ENCODE measurements at places on chromosomes 1 and 21.

DNA sequence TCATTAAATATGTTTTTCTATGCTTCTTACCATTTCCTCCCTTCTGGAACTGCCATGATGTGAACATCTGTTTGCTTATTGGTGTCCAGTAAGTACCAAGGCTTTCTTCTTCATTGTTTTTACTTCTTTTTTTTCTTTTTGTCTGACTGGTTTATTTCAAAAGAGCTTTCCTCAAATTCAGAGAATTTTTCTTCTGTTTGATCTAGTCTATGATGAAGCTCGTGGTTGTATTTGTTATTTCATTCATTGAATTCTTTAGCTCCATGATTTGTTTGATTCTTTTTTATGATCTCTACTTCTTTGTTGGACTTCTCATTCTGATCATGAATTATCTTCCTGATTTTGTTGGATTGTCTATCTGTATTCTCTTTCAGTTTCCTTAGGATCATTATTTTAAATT is 49.5 kb upstream of the PKN2 start:
- no peak for DNase-seq

- no peak for DNase-seq
Observed at GRCh38 chr1:206880314-206880713, 14.9 kb downstream of the IL20 start.

DNA sequence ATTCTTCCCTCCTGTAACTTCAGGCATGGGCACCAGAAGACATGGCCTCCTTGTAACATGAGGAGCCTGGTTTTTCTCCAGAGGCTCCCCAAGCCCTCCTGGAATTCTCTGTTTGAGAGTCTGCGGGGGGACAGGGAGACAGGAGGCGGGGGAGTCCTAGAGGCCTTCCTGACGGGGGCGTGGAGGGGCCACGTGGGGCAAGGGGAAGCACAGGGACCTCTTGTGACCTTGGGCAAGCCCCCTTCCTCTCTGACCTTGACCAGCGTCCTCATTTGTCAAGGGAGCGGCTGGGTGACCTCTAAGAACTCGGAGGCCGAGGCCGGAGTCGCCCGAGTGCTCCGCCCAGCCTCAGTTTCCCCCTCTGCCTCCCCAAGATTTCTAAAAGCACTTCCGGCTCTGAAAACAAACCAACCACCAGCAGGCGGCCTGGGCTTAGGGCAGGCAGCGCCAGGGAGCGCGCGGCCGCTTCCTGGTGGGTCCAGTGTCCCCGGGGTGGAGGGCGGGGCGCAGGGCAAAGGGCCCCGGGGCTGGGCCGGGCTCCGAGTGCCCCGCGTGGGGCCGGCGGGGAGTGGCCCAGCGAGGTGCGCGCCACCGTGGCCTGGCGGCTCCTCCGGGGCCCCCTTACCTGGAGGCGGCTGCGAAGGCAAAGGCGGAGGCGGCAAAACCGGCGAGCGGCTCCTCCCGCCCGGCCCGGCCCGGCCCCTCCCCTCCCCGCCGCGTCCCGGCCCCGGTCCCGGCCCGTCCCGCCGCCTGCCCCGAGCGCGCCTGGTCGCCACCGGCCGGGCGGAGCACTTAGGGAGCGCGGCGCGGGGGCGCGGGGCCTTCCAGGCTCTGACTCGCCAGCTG is at the start of gene TMCO4:
Gene TMCO4, minus strand, starts transcription at position 687 of the 846 bp plus-strand sequence. CDS start 19,158 bp downstream, outside the sequence.
- peak; percentile 79 for DNase-seq

DNA sequence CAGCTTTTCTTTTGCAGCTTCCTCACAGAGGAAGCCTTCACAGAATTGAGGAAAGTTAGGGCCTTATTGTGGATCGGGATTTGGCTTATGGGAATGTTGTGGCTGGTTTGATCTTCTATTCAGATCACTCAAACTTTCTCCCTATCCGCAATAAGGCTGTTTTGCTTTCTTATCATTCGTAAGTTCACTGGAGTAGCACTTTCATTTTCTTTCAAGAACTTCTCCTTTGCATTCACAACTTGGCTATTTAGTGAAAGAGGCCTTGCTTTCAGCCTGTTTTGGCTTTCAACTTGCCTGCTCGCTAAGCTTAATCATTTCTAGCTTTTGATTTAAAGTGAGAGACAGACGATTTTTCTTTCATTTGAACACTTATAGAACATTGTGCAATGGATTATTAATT is 181.9 kb upstream of the B3GALT2 start:
- DNase-seq = no peak

- no peak for DNase-seq
Observed at GRCh38 chr1:201248721-201249559, 34.4 kb upstream of the PKP1 start.

DNA sequence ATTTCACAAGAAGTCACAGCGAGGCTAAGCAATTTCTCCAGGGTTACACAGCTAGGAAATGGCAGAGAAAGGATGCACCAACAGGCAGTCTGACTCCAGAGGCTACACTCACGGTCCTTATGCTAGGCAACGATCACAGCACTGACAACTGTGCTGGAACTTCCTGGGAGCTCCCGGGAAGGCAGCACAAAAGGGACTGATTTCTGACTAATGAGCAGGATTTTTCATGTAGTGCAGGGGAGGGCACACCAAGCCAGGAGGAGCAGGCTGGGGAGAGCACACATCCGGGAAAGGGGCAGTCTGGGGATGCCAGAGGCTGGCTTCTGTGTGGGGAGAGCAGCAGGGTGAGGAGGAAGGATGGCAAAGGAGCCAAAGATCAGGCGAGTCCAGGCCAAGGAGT is 486.7 kb downstream of the OMA1 start:
- no peak for DNase-seq

DNA sequence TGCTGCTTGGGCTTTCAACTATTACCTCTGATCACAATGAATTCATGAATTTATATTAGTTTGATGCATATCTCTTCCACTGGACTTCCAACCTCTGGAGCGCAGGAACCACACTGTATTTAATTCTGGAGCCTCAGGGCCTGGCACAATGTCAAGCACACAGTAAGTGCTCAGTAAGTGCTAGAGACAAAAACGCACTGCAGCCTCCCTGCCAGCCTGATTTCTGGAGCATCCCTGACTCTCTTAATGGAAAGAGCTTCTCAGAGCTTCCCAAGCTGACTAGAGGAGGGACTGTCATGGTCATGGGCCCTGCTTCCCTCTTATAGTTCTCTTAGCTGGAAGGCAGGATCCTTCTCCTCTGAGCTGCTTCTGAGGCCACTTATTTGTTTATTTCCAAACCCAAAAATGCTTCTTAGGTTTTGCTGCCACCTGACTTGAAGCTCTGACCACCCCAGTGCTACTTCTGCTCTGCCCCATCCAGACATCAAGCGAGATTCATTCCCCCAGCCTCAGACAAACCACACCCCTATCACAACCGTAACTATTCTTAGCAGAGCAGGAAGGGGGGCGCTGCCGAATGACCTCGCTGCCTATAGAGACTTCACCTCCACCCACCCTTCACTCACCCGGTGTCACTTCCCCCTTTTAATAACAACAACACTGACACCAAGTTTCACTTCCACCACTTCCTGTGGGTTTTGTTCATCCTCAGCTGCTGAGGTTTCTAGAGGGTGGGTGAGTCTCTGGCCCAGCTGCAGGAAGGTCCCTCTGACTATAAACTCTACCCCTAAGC is 33.6 kb downstream of the NUAK2 start:
- DNase-seq = no peak

DNA sequence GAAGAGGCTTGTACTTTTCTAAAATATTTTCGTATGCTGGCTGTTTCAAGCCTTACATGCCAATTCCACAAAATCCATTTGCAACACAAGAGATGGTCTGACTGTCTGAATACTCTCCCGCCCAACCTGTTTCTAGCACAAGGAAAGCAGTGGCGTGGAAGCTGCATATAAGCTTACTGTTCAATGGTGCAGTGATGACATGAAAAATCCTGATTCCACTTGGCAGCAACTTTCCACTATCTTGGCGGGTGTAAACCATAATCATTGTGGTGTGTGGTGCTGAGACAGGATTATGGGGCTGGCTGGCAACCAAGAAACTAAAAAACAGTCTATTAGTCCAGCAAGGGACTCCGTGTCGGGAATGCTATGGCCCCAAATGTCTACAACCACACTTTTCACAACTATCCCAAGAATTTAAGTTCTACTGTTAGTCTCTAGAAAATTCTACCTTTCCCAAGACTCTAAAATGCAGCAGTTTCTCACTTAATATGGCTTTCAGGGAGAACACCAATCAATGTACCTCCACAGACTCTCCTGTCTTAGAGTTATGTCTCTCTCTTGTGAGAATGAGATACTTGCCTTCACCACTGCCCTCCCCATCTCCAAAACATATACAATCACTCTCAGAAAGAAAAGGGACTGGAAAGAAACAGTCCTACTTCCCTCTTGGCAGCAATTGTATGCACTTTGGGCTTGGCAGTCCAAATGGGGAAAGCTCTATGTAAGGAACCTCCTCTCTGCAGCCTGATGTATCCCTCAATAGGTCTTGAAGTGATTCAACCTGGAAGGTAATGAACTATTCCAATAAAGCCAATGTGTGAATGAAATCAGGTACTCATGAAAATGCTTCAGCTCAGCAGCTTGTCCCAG is 9.5 kb downstream of the COLGALT2 start:
- no peak for DNase-seq

DNA sequence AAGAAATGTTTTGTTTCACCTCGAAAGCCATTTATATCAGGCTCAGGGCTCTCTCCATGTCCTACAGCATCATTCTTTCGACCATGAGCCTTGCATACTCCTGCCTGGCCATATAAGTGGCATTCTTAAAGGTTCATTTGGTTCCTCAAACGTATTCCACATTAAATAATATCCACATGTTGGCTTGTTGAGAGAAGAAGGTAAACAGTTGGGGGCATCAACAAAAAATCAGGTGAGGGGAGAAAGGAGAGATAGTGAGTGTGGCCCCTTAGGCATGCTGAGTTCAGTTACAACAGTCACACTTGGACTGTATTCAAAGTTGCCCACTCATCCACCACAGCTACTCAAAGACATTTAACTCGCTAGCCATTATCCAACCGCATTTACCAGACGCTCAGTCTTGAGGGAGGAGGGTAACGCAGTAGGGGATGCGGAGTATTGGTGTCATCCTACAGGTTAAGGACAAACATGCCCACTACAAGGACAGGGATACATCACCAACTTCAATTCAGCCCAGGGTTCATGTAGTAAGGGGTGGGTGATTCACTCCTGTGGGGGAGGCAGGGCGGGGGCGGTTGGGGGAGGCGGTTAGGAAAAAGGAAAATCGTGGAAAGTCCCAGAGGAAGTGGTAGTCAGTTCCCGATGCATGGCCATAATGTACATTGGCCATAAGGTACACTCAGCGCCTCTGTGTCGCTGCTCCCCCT is 1.4 kb downstream of the ZNF697 start:
- DNase-seq = peak; percentile 83

- DNase-seq = no peak
Observed at GRCh38 chr1:25113731-25114130, 118.6 kb downstream of the SYF2 start.

- DNase-seq = no peak
Observed at GRCh38 chr1:12088607-12089006, 25.5 kb downstream of the TNFRSF8 start.

DNA sequence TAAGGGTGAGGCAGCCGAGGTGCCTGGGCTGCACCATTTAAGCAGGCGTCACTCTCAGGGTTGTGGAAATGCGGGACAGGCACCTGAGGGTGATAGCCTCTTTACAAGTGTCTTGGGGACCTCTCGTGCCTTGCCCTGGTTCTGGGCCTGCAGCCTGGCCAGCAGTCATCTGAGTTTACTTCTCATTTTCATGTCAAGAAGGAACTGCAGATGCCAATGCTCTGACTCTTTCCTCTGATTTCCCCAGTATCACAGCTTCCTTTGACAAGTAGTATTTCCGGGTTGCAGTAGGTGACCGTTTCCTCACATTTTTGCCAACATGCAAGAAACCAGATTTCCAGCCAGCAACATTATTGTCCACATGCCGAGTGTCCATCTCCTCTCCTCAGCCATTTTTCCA is 286.9 kb downstream of the DISC1 start:
- no peak for DNase-seq

- DNase-seq = no peak
Observed at GRCh38 chr1:173400387-173400995, 76.6 kb upstream of the PRDX6 start.

DNA sequence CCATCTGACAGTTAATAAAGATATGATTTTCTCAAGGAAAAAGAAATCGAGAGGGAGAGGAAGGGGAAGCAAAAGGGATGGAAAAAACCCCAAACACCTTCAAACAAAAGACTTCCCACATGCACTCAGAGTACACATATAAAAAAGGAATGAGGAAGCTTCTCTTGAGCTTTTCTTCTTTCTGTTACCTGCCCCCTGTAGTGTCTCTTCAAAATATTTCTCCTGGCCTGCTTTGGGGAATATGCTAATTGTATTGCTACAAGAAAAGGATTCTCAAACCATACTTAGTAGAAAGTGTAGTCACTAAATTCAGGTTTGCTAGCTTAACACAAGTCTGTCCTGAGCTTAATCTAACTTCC is 58.7 kb downstream of the KIF14 start:
- DNase-seq = no peak

DNA sequence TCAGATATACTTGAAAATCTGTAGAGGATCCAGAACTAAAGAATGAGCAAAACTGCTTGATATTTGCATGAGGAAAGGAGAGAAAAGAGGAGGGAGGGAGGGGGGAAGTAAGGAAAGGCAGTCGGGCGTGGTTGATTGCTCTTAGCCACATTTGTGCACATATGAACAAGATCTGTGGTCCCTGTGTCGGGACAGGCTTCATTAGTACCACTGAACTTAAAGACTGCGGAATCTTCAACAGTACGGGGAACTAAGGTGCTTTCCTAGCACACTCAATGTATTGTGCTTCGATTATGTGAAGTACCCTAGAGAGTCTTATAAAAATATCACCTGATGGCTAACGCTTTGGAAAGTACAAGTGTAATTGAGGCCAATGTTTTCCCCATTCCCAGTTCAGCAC is 59.9 kb downstream of the ZBTB18 start:
- no peak for DNase-seq

- peak; percentile 78 for DNase-seq
Observed at GRCh38 chr1:66300972-66301451, 232.9 kb upstream of the SGIP1 start.

DNA sequence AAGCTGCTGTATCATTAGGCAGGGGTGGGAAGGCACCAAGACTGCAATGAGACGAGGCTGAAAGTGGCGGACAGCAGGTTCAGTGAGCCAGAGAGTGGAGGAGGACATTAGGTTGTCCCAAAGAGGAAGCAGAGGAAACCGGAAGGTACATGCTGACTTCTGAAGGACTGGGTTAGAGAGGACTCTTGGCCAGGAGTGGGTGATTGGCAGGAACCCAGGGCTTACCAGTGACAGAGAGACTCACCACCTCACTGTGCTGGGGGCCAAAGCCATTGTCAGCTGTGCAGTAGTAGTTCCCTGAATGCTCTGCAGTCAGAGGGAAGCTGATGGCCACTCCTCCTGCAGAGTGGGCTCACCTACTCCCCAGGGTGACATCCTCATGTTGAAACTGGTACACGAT is 41.9 kb upstream of the FCRL4 start:
- DNase-seq = no peak

- DNase-seq = no peak
Observed at GRCh38 chr1:104855550-104855949, 1105.9 kb downstream of the AMY1C start.

GRCh38 chr1:78519446-78519845 is 28.7 kb downstream of the PTGFR start:
- DNase-seq = peak; percentile 35

- DNase-seq = no peak
Observed at GRCh38 chr1:227917081-227917950, 30.4 kb downstream of the WNT9A start.
